ENCODE measurements at places on chromosomes 12 and 14.

GRCh38 chr12:76156314-76156713, 71.8 kb upstream of the NAP1L1 start:
- no peak for DNase-seq

- DNase-seq: no peak
Observed at GRCh38 chr14:37592482-37593408, 2.3 kb downstream of the FOXA1 start.

- no peak for DNase-seq
Observed at GRCh38 chr12:2083008-2083407, 30.2 kb downstream of the CACNA1C start.

DNA sequence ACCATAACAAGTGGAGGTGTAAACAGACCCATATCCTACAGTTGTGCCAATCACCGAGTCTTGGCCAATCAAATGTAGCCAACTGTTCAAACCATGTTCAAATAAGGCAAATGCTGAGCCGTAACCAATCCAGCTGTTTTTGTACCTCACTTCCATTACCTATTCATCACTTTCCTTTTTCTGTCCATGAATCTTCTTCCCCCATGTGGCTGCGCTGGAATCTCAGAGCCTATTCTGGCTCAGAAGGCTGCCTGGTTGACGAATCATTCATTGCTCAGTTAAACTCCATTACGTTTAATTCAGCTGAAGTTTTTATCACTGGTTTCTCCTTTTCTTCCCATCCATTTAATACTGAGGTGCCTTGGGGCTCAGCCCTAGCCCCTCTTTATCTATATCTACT, 71.1 kb downstream of the TBC1D30 start:
- no peak for DNase-seq

GRCh38 chr12:6553051-6553868, 2.6 kb downstream of the IFFO1 start:
- DNase-seq: no peak

DNA sequence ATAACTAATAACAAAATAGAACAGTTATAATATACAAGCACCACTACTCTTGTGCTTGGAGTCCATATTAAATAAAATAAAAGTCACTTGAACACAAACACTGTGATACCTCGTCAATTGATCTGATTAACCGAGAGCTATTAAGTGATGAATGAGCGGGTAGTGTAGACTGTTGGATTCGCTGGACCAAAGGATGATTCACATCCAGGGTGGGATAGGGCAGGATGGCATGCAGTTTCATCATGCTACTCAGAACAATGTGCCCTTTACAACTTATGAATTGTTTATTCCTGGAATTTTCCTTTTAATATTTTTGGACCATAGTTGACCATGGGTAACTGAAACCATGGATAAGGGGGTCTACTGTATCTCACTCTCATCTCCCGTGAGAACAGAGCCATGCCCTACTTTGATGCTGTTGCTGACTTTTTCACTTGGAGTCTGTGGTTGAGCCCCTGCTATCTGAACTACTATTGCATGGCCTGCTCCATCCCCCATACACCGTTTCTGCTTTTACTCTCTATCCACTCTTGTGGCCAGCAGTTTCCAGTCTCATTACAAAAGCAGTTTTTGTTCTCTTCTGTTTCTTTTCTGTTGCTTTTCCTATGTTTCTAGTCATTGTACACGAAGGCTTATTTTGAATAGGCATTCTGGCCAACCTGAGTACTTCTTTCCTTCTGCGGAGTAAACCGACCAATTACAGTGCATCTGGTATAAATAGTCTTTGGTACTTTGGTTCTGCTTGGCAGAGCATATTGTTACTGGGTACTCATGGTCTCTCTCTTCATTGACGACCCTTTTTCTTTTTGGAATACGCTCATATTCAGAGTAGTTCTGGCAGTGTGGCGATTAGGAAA, 12.2 kb downstream of the TMTC2 start:
- no peak for DNase-seq

DNA sequence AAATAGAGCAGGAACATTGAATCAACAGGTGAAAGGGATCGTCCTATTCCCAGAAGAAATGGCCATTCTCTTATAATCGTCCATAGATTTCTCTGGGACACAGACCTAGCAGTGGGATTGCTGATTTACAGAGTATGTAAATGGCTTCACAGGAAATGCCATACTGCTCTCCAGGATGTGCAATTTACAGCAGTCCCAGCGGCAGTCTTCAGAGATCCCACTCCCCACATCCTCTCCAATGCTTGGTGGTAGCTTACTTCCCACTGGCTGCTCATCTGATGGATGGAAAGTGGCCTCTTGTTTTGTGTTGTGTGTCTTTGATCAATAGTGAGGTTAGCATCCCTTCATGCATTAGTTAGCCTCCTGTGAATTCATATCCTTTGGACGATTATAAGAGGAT, 58.1 kb upstream of the PRMT8 start:
- DNase-seq: no peak

GRCh38 chr12:53670971-53671370, 4.9 kb downstream of the ATP5MC2 start:
- DNase-seq: no peak

- no peak for DNase-seq
Observed at GRCh38 chr14:70359076-70359424, 433 bp downstream of the COX16 start.

DNA sequence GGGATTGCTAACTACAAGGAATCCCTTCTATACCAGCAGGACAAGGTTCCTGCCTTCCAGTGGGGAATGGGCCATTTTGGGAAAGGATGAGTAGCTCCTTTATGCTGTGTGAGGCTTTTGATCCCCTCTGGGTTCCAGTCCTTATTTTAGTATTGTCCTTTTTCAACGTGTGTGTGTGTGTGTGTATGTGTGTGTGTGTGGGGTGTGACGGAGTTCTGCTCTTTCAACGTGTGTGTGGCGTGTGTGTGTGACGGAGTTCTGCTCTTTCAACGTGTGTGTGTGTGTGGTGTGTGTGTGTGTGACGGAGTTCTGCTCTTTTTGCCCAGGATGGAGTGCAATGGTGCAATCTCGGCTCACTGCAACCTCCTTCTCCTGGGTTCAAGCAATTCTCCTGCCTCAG, 27.4 kb downstream of the RAB35 start:
- no peak for DNase-seq

- no peak for DNase-seq
Observed at GRCh38 chr12:113852264-113852663, 113.9 kb downstream of the RBM19 start.
